ENCODE measurements at places on chromosomes 16 and 17.

- no peaks in the 10 kb centered on the region for H3K36me3 ChIP-seq
- H3K27me3 ChIP-seq = peaks cover 28% of the 10 kb centered on the region
- no peaks in the 10 kb centered on the region for H3K4me1 ChIP-seq
- no peak overlapping the region for H3K4me3 ChIP-seq
- no peak for DNase-seq
Measured at GRCh38 chr17:35778641-35779196, 16.7 kb downstream of the MMP28 start.

- peaks cover 19% of the 10 kb centered on the region for H3K4me1 ChIP-seq
- DNase-seq = peak; percentile 63
- no peak overlapping the region for H3K4me3 ChIP-seq
- H3K36me3 ChIP-seq = peaks cover 3% of the 10 kb centered on the region
Measured at GRCh38 chr16:46857368-46857945, 26.5 kb upstream of the C16orf87 start.

DNA sequence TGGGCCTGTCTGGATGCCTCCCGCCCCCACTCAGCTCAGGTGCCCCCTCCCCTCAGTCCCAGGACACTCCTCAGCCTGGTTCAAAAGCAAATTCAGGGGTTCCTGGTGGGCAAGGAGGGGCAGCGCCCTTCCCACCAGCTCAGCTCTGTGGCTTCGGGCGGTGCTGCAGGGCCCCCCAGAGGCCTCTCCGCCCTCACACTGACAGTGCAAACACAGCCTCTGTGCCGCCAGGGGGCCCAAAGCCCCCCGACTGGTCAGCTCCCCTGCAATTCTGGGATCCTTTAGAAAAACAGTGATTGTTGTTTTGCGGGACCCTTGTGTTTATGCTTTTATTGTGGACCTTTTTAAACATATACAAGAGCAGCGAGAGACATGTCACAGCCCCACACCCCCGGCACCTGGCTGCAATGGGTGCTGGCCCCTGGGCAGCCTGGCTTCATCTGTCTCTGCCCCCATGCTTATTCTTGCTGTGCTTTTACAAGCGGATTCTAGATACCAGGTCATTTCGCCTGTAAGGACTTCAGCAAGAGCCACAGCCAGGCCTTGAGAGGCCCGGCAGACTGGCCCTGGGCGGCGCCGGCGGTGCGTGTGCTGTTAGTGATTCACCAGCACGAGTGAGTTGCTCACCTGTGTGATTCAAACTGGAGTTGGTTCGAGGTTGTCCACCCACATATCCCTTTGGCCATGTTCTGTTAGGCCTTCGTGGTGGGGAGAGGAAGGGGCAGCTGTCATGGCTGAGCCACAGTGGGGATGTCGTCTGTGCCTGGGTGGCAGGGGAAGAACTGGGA is 21.2 kb downstream of the ZNF469 start:
- H3K36me3 ChIP-seq = no peaks in the 10 kb centered on the region
- H3K27ac ChIP-seq = no peak overlapping the region
- no peaks in the 10 kb centered on the region for H3K27me3 ChIP-seq
- H3K4me1 ChIP-seq = peaks cover 5% of the 10 kb centered on the region

- H3K27me3 ChIP-seq = peaks cover 5% of the 10 kb centered on the region
- H3K36me3 ChIP-seq = no peaks in the 10 kb centered on the region
- H3K4me3 ChIP-seq = no peak overlapping the region
- H3K4me1 ChIP-seq = no peaks in the 10 kb centered on the region
- H3K27ac ChIP-seq = no peak overlapping the region
Measured at GRCh38 chr16:67406111-67406971, 9.9 kb downstream of the ZDHHC1 start.

DNA sequence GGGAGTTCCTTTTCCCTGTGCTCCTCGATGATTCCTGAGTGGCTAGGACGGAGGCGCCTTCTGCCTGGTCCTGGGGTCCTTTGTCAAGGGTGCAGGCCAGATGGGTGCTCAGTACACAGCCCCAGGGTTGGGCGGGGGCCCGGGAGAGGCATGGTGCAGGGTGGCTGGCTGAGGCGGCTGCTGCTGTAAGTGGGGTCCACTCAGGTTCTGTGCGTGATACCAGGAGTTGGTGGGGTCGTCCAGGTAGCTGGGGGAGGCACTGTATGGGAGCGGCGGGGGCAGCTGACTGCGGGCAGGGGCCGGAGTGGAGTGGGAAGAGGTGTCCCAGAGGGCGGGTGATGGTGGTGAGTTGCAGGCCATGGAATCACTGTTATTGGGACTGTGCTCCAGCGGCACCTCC is 3.6 kb downstream of the DLX3 start:
- peaks cover 84% of the 10 kb centered on the region for H3K27me3 ChIP-seq
- H3K27ac ChIP-seq = no peak overlapping the region
- no peaks in the 10 kb centered on the region for H3K36me3 ChIP-seq
- peaks cover 15% of the 10 kb centered on the region for H3K4me1 ChIP-seq

- peaks cover 1% of the 10 kb centered on the region for H3K36me3 ChIP-seq
- H3K27ac ChIP-seq = no peak overlapping the region
- no peak for DNase-seq
Measured at GRCh38 chr17:36613155-36613554, 11.8 kb downstream of the MRM1 start.

DNA sequence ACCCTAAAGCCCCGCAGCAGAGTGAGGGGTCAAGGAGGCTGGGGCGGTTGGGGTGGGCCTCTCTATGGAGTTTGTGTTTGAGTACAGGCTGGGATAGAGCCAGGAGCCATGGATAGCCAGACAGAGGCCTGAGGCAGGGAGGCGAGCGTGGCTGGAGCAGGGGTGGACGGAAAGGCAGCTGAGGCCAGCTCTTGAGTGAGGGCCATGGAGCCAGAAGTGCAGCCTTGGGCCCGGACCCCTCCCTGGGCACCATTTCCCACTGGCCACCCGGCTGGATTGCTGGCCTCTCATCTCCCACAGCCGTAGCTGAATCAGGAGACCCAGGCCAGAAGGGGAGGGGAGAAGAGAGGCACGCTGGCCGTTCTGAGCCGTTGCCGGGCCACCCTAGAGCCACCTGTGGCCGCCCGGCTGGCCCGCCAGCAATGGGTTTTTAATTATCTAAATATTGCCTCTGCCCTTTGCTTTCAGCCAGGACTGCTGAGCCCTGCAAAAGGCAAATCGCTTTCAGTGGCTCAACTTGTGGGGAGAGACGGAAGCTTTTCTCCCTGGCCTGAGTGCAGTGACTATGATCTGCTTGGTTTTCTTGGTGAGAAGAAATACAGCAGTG is 75.2 kb upstream of the GSE1 start:
- DNase-seq = no peak
- no peak overlapping the region for H3K4me3 ChIP-seq
- H3K4me1 ChIP-seq = peaks cover 2% of the 10 kb centered on the region
- no peaks in the 10 kb centered on the region for H3K36me3 ChIP-seq

DNA sequence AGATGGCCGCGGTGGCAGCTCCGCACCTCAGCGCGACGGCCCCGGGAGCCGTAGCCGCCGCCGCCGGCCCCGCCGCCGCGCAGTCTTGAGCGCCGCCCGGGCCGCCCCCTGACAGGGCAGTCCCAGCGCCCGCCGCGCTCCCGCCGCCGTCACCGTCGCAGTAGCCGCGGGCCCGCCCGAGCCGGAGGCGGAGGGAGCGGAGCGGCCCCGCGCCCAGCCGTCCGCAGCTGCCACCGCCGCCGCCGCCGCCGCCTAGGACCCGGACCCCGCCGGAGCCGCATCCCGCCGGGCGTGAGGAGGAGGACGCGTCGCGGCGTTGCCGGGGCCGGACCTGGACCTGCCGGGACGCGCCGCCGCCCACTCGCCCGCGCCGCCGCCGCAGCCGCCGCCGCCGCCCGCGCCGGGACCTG is 218 bp downstream of the TNRC6C start:
- DNase-seq = no peak
- no peak overlapping the region for H3K27ac ChIP-seq
- peaks cover 43% of the 10 kb centered on the region for H3K27me3 ChIP-seq
- peaks cover 44% of the 10 kb centered on the region for H3K4me1 ChIP-seq
- H3K36me3 ChIP-seq = peaks cover 10% of the 10 kb centered on the region

GRCh38 chr16:81315271-81316175 is 761 bp downstream of the GAN start:
- peaks cover 2% of the 10 kb centered on the region for H3K36me3 ChIP-seq
- peak overlapping the region; percentile 88 for H3K4me3 ChIP-seq
- H3K4me1 ChIP-seq = peaks cover 48% of the 10 kb centered on the region
- peak; percentile 86 for DNase-seq
- H3K27me3 ChIP-seq = no peaks in the 10 kb centered on the region
- H3K27ac ChIP-seq = peak overlapping the region; percentile 70

- H3K4me1 ChIP-seq = no peaks in the 10 kb centered on the region
- H3K27ac ChIP-seq = no peak overlapping the region
- no peaks in the 10 kb centered on the region for H3K36me3 ChIP-seq
- no peak for DNase-seq
Measured at GRCh38 chr17:31418773-31419350, 27.4 kb downstream of the RAB11FIP4 start.

- DNase-seq = no peak
- peaks cover 29% of the 10 kb centered on the region for H3K27me3 ChIP-seq
- H3K27ac ChIP-seq = no peak overlapping the region
- no peaks in the 10 kb centered on the region for H3K4me1 ChIP-seq
Measured at GRCh38 chr17:47757386-47757785, 24.4 kb downstream of the TBX21 start.

GRCh38 chr16:68468842-68469241 is 20.5 kb upstream of the SMPD3 start:
- peaks cover 21% of the 10 kb centered on the region for H3K4me1 ChIP-seq
- H3K27me3 ChIP-seq = peaks cover 16% of the 10 kb centered on the region
- H3K4me3 ChIP-seq = no peak overlapping the region
- DNase-seq = no peak
- H3K27ac ChIP-seq = no peak overlapping the region
